Effector memory CD4-positive, alpha-beta T cell (primary cell): ENCODE measurements at places on chromosomes 6 and 20.

- DNase-seq: no peak
Measured at GRCh38 chr6:144162977-144163376, 12.7 kb downstream of the STX11 start.

GRCh38 chr20:21102603-21103311, 3.4 kb downstream of the LINC00237 start:
- peak; percentile 16 for DNase-seq

DNA sequence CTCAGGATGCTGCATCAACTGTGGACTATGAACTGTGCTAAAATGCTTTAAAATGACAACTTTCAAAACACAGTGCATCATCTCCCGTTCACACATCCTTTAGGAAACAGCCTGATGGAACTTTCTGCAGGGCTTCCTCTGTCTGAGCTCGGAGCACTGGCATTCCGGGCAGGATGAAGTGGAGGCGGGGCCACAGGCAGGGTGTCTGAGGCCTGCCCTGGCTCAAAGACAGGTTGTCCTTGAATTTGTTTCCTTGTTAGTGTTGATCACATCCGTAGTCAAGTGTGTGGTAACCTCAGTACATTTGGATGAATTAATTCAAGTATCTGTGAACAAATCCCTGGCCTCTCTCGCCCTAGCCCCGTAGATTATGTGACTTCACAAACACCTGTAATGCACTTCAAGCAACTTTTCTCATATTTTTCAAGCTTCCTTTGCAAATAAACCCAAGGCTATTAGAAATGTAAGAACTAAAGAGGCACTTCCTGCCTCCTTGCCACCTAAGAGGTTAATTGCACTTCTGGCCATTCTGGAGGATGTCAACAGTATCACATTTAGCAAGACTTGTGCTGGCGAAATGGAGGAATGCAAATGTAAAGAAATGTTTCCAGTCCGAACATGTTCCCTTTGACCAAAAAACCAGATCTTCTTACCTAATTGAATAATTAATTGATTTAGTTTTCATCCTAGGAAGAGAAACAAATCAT, 3.1 kb downstream of the CD93 start:
- DNase-seq: no peak

GRCh38 chr6:73579389-73579788, 58.6 kb upstream of the EEF1A1 start:
- DNase-seq: no peak

GRCh38 chr6:124434421-124434820, 527.8 kb upstream of the RNF217 start:
- no peak for DNase-seq

- DNase-seq: no peak
Measured at GRCh38 chr20:4844325-4844724, 122.6 kb downstream of the PRND start.

GRCh38 chr6:28239636-28240035, 12.4 kb downstream of the ZKSCAN4 start:
- DNase-seq: no peak

DNA sequence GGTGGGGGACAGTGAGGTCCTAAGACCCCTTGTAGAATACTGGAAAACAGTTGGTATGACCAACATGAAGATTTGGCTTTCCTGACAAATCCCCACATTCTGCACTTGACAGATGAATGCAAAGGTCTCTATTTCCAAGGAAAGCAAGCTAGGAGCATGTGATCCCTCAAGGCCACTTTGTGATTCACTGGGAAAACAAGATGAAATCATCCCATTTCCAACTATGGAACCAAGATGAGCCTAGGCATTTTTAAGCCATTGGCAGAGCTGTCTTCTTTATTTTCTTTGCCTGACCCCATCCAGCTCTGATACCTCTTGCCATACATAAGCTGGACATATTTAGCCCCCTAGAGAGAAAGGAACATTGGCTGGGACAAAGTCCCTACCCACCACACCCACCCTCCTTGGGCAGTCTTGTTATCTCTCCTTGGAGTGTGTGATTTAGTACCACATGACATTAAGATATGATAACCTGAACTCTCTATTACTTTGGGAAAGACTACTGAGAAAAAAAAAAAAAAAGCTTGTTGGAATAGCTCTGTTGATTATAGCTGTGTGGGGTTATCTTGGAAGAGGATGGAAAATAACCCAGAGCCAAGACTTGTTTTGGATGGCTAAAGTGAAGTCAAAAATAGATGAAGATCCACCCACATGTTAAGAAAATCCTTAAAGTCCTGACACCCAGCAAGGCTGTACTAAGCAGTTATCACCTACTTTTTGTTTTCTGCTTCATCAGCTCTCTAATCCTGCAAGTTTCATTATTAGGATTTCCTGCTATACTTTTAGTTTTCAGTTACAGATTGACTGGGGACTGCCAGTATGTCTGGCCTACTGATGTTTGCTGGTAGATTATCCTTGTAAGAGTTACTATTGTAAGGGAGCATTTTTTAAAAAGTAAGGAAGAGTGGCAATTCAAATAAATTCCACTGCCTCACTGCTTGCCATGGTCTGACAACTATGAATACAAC, 90.1 kb upstream of the PREP start:
- no peak for DNase-seq

- no peak for DNase-seq
Measured at GRCh38 chr6:152118678-152119077, 311.2 kb downstream of the ESR1 start.

GRCh38 chr20:18840248-18840645, 26.7 kb downstream of the SCP2D1 start:
- no peak for DNase-seq

DNA sequence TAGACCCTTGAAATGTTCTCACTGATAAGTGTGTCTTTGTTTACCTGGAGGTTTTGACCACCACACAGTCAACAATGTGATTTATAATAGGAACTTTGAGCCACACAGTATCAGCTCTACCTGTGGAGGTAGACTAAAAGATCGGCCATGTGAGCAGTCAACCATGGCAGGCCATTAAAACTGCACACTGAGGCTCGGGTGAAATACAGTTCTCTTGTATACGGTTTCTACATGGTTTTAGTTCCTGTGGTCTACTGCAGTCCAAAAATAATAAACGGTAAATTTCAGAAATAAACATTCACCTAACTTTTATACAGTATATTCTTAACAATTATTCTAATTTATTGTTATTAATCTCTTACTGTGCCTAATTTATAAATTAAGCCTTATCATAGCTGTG, 47.2 kb downstream of the TRIM38 start:
- DNase-seq: no peak

DNA sequence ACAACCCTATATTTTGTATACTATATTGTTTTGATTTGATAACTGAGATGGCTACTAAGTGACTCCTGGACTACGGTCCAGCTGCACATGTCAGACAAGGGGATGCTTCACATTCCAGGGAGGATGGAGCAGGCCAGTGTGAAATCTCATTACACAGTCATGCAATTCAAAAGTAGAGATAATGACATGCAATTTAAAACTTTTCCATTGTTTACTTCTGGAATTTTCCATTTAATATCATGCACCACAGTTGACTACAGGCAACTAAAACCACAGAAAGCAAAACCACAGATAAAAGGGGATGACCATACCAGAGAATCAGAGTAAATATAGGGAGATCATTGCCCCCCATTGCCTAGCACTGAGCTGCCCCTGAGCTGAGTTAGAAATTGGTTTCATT, 366.4 kb downstream of the BTBD9 start:
- no peak for DNase-seq

- DNase-seq: no peak
Measured at GRCh38 chr6:14085176-14085787, 32.3 kb upstream of the CD83 start.

GRCh38 chr6:1867197-1867596, 257.5 kb downstream of the FOXC1 start:
- no peak for DNase-seq

- DNase-seq: no peak
Measured at GRCh38 chr6:43992783-43993644, 134.2 kb downstream of the MRPL14 start.

- peak; percentile 22 for DNase-seq
Measured at GRCh38 chr6:32047855-32048766, 9.9 kb downstream of the CYP21A2 start.

GRCh38 chr6:3011592-3011991, 11.9 kb downstream of the NQO2 start:
- no peak for DNase-seq

DNA sequence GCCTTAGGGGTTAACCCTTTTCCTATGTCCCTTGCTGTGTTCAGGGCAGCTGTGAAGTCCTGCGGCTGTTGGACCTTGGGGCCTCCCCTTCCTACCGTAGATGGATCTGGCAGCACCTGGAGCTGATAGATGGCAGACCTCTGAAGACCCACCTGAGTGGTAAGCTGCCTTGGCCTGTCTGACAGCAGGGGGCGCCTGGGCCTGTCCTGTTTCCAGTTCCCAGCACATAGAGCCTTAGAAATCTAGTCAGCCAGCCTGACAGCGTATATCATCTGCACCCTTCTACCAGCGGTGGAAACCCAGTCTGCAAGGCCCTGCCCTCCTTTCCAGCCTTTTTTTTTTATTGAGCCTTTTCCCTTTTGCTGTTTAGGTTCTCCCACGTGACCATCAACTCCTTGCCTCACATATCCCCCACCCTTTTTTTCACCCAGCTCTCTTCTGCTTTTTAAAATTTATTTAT, 26.6 kb downstream of the CNBD2 start:
- peak; percentile 47 for DNase-seq

DNA sequence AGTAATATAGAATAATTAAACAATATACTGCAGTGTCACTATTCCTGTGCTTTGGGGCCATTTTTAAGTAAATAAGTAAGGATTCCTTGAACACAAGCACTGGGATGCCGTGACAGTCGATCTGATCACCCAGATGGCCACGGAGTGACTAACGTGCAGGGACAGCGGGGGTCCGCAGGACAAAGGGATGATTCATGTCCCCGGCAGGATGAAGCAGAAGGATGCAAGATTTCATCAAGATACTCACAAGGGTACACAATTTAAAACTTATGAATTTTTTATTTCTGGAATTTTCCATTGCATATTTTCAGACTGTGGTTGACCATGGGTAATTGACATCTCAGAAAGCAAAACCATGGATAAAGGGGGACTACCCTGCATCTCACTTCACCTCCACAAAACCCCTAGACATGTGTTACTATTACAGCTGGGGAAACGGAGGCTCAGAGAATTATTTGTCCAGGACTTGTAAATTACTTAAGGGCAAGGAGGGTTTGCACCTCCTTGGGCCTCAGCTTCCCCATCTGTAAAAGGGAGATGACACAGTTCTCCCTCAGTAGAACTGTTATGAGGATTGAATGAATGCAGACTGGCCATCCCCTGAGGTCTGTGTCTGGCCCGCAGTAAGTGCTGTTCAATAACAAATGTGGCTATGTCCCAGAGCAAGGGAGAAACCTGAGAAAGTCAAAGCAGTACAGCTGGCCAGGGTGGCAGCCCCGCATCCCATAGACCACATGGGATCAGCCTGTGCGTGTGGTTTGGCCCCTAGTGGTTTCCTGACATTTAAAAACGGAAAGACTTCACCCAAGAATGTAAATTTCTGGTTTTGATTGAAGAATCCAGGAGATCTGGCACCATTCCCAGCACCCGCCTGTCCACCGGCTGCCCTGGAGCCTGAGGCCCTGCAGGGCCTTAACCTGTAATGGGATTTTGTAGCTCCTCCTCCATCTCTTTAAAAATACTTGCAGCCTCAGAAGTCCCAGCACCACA, 235.5 kb downstream of the BMP7 start:
- DNase-seq: no peak

- DNase-seq: no peak
Measured at GRCh38 chr6:113558966-113559365, 298.2 kb upstream of the MARCKS start.

DNA sequence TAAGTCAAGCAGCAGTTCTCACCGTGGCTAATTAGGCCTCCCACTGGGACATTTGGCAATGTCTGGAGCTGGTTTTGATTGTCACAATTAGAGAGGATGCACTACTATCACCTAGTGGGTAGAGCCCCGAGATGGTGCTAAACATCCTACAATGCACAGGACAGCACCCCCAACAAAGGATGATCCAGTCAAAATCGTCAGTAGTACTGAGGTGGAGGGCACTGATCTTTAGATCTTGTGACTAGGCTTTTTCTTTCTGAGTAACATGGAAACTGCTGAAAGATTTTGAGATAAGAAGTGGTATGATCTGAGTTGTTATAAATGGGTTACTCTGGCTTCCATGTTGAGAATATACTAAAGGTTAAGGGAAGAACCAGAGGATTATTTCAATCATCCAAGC, 12.0 kb downstream of the UBD start:
- DNase-seq: no peak

DNA sequence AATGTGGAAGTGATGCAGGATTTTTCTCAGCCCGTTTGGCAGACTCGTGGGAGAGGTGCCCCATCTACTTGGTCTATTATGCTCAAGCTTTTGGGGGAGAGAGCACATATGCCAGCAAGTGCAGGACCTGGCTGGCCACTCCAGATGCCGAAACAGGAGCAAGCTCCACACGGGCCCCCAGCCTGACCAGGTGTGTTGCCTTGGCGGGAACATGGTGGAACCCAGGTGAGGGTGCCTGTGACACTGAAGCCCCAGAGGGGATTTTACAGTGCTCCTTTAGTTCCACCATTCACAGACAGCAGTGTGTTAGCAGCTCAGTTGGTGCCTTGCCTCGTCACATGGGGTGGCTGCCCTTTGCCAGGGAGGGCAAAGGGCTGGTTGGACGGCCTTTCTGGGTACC, 798.9 kb downstream of the EYS start:
- DNase-seq: no peak

- no peak for DNase-seq
Measured at GRCh38 chr6:84227044-84227433, 404 bp downstream of the CEP162 start.

DNA sequence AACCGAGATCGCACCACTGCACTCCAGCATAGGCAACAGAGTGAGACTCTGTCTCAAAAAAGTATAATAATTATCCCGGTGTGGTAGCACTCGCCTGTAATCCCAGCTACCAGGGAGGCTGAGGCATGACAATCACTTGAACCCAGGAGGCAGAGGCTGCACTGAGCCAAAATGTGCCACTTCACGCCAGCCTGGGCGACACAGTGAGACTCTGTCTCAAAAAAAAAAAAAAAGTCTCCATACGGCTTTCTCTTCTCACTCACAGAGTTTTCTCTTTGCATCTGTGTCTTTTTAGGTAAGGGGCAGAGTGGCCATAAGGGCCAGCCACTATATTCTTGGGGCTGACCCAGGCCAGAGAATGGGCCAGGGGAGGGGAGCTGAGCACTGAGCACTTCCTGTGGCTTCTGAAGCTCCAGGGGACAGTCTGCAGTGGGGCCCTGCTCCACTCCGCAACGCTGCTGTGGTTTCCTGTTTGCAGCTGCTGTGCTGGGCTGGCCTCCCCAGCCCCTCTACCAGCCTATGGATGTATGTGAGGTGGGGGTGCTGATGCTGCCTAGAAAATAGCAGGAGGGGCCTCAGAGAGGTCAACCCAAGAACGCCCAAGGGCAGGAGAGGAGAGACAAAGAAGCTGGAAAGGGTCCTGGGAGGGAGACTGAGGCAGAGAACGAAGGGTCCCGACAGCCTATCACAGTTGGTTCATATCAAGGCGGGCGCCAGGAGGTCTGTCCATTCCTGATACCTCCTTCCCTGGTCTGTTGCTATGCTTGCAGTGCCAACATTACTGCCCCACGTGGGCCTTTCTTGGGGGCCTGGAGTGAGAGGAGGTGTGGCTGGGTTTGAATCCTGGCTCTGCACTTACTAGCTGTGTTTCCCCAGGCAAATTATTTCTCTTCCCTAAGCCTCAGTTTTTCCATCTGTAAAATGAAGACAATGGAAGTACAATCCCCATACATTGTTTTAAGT, 16.0 kb downstream of the SLA2 start:
- peak; percentile 8 for DNase-seq

GRCh38 chr6:37126493-37126958, 43.4 kb upstream of the PIM1 start:
- DNase-seq: no peak

- no peak for DNase-seq
Measured at GRCh38 chr20:23060629-23061028, 11.2 kb upstream of the THBD start.
